ENCODE measurements at places on chromosomes 5 and 9.
A peak's percentile ranks its signal among the peaks of the same experiment; 100 is the strongest.

- DNase-seq: no peak
These were observed 40.8 kb upstream of the DAB2IP start for GRCh38 chr9:121610638-121610953.

DNA sequence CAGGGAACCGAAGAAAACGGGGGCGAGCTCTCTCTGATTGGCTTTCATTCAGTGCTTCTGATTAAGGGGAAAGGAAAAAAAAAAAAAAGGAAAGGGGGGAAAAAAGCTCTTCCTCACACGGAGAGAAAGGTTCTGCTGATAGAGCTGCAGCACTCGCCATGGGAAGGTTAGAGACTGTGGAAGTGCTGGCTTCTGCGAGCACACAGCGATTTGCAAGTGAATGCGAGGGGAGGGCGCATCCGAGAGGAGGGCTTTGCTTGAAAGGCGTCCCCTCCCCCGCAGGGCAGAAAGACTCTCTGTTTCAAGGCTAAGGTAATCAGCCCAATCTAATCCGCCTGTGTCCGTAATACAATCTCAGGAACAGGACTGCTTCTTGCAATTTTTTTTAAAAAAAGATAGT, at the start of gene CDH10:
CDH10 (minus strand) TSS at position 218 of the 400 bp plus-strand sequence. CDS start 51,488 bp downstream, outside the sequence.
- peak; percentile 24 for DNase-seq

DNA sequence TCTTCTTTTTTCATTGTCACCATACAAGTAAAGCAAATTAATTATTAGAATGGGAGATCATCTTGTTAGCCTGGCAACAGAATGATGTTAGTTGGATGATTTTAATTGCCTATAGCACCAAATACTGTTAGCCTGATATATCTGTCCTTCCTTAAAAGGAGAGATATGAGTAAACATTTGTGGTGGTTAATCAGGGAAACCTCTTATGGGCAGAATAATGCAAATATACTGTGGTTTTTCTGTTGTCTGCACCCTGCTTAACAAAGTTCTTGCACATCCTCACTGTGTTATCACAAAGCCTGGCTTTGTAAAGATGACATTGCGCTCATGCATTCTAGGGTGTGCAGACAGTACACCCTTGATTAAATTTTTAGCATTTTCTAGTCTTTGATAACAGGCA, 254.9 kb upstream of the SMC2 start:
- no peak for DNase-seq

GRCh38 chr9:132609184-132609583, 26.8 kb downstream of the BARHL1 start:
- no peak for DNase-seq

GRCh38 chr9:135080286-135081263, 6.9 kb upstream of the OLFM1 start:
- DNase-seq: no peak

- no peak for DNase-seq
These were observed 45.0 kb upstream of the CCNH start for GRCh38 chr5:87457706-87458105.

Data from NCI-H1436 treated with DMSO at 0.1 percent for 48 hours (cell line).